ENCODE measurements at places on chromosomes 12 and 14.

- DNase-seq = peak; percentile 1
These were observed 200.2 kb upstream of the RBM19 start for GRCh38 chr12:114166362-114166761.

DNA sequence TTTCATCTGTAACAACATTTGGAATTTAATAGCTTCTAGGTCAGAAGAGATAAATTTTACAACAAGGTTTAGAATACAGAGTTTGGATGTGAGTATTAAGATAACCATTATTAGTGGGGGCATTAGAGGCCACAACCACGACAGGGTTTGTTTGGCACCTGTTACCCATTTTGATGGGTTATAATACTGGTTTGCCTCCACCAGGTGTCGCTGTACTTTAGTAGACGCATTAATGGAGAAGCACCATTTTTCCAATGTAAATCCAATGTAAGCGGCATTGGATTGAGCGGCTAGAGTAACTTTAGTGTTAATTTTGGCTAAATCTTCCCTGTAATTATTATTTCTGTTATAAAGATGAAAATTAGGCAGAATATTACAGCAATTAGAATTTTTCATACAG, 136.2 kb downstream of the SLCO1B3 start:
- peak; percentile 1 for DNase-seq

GRCh38 chr14:65833267-65833880, 420.8 kb downstream of the FUT8 start:
- no peak for DNase-seq

DNA sequence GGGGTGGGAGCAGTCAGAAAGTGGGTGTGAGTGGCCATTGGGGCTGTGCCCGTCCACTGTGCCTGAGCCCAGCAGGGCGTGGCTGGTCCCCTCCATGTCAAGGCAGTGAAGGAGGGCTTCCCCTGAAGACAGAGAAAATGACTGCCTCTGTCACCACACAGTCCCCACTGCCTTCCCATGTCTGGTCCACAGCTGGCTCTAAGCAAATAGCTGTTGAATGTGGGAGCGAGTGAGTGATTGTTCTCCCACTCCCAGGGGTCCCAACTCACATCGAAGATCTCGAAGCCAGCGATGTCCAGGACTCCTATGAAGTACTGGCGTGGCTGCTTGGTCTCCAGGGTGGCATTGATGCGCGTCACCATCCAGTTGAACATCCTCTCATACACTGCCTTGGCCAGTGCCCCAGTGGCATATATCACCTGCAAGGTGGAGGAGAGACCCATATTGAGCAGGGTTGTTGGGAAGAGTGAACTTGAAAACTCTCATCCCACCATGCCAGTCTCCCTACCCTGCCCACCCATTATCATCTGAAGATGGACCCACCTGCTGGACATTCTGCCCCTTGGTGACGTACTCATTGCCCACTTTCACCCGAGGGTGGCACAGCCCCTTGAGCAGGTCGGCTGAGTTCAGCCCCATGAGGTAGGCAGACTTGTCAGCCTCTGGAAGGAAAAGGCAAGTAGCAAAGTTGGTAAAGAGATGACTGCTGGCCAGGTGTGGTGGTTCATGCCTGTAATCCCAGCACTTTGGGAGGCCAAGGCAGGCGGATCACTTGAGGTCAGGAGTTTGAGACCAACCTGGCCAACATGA, 6.6 kb downstream of the MYH7 start:
- no peak for DNase-seq

DNA sequence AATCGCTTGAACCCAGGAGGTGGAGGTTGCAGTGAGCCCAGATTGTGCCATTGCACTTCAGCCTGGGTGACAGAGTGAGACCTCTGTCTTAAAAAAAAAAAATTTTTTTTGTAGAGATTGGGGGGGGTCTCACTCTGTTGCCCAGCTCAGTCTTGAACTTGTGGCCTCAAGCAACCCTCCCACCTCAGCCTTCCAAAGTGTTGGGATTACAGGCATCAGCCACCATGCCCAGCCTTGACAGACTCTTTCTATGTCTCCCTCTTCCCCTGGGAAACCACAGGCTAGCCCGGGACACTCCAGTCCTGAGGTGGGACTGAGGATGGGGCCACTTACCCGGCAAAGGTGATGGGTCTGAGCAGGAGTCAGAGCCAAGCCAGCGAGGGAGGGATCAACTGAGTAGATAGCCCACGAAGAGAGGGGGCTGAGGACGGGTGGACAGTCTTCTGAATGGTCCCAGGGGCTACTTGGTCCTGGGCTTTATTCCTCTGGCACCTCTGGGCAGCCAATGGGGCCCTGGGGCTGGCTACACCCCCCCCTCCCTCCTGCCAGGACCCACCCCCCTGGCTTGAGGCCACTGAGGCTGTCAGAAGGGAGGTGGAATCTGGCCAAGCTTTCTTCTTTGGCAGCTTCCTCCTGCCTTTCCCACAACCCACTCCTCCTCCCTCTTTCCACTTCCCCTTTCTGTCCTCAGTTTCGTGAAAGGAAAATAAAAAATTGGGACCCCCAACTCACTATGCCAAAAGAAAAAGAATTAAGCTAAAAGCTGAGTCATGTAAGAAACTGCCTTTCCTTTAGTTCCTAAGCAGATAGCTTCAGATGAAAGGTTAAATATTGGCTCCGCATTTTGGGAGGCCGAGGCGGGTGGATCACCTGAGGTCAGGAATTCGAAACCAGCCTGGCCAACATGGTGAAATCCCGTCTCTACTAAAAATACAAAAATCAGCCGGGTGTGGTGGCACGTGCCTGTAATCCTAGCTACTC, at the start of gene SDS:
TSS of gene SDS (minus strand) at position 453 of the 981 bp plus-strand sequence. CDS start 4,179 bp downstream, outside the sequence.
- DNase-seq = no peak

DNA sequence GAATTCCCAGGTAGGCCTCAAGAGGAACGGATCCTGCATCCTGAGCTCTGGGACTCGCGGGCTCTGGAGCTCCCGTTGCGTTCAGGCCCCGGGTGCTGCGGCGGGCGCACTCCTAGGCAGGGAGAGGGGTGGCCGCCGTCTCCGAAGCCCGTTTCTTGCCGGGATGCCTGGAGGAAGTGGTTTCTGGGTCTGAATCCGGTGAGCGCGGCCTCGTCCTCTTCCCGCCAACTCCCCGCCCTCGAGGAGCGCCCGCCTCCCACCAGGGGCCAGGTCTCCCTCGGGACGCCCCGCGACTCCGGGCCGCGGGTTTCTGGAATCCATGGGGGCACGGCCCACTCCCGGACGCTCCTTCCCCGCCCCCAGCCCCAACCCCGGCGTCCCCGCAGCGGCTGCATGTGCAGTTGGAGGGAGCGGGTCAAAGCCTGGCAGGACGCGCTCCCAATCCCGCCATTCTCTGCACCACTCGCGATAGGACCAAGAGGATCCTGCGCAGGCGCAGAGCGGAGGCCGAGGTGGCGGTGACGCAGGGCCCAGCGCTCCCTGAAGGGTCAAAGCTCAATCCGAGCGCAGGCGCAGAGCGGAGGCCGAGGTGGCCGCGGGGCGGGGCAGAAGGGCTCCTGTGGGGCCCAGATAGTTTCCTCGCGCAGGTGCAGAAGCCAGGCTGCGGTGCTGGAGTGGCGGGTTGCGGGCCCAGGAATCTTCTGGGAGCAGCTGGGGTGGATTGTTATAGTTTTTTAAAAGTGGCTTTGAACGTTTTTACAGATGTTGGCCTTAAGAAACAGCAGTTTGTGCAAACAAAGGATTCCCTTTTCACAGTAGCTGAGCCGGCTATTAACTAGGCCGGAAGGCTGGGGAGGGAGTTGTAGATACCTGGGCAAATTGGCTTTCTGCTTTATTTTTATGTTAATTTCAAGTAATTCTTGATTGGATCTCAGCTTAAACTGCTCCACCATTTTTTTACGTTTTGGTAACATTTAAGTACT, 796.4 kb downstream of the AACS start:
- no peak for DNase-seq

DNA sequence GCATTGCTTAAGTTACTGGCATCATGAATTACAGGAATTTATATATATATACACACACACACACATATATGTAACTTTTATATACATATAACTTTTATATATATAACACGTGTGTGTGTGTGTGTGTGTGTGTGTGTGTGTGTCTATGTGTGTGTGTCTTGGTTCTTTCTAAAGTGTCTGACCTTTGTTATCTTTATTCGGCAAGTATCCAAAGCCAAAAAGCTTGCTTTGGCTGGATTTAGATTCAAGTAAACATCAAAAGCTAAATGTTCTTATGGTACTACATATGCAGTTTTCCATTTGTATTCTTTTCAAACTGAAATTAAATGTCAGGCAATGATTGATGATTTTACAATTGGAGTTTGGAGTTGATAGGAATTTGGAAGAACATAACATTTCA, 69.9 kb downstream of the SLC16A7 start:
- DNase-seq = no peak

GRCh38 chr14:30129807-30130206, 202.2 kb upstream of the PRKD1 start:
- DNase-seq = no peak

GRCh38 chr14:22088614-22089342, 415.2 kb upstream of the OR4E1 start:
- DNase-seq = no peak

- DNase-seq = no peak
These were observed 23.2 kb downstream of the MOAP1 start for GRCh38 chr14:93161411-93161940.

DNA sequence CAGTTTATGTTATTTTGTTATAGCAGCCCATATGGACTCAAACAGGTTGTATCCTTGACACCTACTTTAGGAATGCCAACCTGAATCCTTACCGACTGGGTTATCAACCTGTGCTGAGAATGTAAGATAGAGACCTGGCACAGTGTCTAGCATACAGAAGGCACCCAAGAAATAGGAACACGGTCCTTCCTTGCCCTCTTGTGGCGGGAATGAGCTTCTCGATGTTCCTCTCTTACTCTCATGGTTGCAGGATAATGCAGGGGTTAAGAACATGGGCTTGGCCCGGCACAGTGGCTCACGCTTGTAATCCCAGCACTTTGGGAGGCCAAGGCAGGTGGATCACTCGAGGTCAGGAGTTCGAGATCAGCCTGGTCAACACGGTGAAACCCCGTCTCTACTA, 6.5 kb downstream of the C12orf43 start:
- DNase-seq = peak; percentile 23

All from NCI-H526 treated with DMSO at 0.1 percent for 48 hours (cell line).